ENCODE measurements at places on chromosomes 3 and 15. TPM values are rescaled to one million over a fixed set of nuclear protein-coding genes. Genes with fewer than 3 reads are reported as not detected.

DNA sequence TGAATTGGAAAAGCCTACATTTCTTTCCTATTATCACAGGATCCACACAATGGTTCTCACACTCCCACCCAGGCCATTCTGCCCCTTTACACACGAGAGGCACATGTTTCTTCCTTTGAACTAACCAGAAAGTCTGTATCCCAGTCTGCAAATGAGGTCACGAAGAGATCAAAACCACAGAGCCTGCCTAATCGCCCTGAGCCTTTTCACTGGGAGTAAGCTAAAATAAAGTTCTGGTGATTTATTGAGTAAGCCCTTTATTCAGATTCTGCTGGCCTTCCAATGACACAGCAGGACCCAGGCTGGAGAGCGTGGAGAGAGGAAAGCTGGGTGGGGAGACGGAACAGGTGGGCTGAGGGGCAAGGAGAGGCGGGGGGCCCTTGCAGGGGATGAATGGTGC, 78.7 kb downstream of the ATP1B3 start:
- no peak for DNase-seq

GRCh38 chr15:29126821-29127461, 142.7 kb downstream of the NSMCE3 start:
- no peak for DNase-seq

- DNase-seq, result no peak
Measured at GRCh38 chr3:124663690-124664089, 66.6 kb upstream of the UMPS start.

DNA sequence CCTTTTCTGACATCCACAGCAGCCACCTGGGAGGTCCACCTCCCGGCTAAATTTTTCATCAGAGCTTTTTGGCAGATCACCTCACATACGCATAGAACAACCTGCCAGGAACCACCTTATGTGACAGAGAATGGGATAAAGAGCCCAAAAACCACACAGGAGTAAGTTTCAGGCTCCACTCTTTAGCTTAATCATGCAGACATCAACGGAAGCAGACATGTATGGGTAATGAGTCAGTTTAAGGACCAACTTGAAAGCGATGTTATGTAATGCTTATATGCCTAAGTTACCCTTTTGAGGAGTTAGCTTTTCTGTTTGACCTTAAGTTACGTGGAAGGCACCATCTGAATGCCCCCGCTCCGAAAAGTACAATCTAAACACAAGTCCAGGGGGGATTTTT, 183.3 kb upstream of the BHLHE40 start:
- DNase-seq, result no peak

GRCh38 chr3:183178833-183179549, 16.5 kb upstream of the LAMP3 start:
- DNase-seq, result peak; percentile 79

DNA sequence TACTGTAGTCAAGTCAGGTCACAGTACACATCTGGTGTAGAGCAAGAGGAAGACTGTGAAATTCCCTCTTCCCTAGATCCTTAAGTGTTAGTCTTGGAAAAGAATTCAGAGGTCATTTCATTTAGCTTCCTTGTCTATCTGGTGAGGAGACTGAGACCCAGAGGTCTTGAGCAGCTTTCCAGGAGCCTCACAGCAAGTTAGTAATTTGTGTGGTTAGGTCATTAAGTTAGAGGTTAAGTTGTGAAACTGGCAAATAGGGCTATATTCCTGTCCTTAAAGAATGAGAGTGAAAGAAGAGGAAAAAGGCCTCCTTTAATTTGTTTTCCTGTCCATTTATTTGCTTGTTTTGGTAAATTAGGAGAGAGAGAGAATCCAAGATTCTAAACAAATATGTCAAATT, 9.0 kb downstream of the PODXL2 start:
- DNase-seq, result no peak

- DNase-seq, result no peak
Measured at GRCh38 chr3:169138849-169139420, 524.6 kb downstream of the MECOM start.

DNA sequence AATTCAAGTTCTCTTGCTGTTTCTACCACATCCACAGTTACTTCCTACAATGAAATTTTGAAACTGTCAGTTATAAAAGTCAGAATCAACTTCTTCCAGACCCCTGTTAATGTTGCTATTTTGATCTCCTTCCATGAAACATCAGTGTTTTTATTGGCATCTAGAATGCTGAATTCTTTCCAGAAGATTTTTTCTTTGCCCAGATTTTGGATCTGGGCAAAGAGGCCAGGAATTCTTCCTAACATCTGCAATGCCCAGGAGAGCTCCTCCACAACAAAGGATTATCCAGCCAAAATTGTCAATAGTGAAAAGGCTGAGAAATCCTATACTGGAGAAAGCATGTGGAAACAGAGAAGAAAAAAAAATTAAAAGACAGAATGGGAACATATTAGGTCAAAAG, 75.5 kb downstream of the SERPINI1 start:
- DNase-seq, result no peak

TMC3 gene
- not detected for total RNA-seq

COPG1 gene
- 114 TPM for total RNA-seq

CSPG5 gene
- total RNA-seq, result 0.58 TPM

All from activated CD8-positive, alpha-beta T cell treated with anti-CD3 and anti-CD28 coated beads for 36 hours (primary cell).